Bone marrow (tissue), 2 donors: ENCODE measurements at places on chromosomes 7 and 10.

DNA sequence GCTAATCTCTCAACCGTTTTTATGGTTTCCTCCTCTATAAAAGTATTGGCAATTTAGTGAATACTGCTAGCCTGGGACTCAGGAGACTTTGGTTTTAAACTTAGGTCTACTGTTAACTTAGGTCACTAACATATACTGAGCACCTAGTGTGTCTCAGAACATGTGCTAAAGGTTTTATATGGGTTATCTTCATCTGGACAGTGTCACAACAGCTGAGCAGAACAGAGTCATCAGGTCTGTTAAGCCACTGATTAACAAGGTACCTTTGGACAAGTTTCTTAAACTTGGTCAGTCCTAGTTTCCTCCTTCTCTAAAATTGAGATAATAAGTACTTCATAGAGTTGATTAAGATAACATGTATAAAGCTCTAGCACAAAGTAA is 30.6 kb downstream of the NET1 start:
- no peak for DNase-seq

DNA sequence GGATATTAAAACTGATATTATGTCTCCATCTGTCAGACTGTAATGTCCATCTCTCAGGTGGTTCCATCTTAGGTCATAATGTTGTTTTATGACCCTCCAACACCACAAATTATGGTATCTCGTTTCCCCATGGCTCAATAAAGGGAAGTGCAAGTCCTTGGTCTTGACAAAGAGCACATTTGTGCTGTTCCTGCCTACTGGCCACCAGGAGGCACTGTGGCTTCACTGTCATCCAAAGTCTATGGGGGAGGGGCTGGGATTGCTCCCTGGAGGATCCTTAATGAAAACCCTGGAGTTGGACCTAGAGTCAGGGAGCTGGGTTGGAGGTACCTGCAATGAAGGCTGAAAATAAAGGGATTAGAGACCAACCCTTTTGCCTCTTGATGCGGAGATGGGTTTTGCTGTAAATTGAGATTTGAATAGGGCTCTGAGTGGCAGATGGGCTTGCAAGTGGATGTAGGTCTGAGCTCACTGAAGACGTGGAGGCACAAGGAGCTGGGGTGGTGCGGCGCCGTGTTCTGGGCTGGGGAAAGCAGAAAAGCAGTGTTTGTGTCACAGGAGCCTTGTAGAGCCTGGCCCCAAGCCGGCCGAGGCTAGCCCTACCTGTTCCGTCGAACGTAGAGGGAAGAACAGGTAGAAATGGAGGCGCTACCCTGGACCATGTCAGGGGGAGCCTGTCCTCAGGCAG is 180.5 kb upstream of the PRSS58 start:
- no peak for DNase-seq

GRCh38 chr10:49139846-49140195 is 6.0 kb upstream of the FAM170B start:
- DNase-seq = no peak

GRCh38 chr10:48450233-48450740 is 143.8 kb downstream of the MAPK8 start:
- no peak for DNase-seq

DNA sequence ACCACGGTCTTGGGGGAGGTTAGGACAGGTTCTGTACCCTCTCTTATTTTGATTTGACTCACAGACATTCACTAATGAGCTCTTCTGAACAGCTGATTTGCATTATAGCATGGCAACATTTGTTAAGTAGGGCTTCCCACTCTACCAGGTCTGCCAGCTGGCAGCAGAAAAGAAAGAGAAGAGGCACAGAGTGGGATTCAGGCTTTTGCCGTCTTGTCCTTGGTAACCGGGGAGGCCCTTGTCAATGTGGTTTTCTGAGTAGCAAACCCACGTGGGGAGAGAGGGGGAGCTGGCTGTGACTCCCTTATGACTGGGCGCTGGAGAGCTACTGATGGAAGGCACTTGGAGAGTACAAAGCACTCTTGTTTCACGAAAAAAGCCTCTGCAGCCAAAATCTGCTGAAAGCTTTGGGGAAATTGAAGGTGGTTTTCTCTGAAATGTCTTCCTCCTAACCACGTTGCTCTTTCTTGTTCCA is 355.3 kb upstream of the GALNT17 start:
- no peak for DNase-seq

GRCh38 chr7:36207451-36208291 is 54.6 kb downstream of the EEPD1 start:
- no peak for DNase-seq

GRCh38 chr7:123230147-123230546 is 30.4 kb upstream of the SLC13A1 start:
- no peak for DNase-seq

- DNase-seq = no peak
Measured at GRCh38 chr7:25031432-25031831, 51.5 kb upstream of the OSBPL3 start.

DNA sequence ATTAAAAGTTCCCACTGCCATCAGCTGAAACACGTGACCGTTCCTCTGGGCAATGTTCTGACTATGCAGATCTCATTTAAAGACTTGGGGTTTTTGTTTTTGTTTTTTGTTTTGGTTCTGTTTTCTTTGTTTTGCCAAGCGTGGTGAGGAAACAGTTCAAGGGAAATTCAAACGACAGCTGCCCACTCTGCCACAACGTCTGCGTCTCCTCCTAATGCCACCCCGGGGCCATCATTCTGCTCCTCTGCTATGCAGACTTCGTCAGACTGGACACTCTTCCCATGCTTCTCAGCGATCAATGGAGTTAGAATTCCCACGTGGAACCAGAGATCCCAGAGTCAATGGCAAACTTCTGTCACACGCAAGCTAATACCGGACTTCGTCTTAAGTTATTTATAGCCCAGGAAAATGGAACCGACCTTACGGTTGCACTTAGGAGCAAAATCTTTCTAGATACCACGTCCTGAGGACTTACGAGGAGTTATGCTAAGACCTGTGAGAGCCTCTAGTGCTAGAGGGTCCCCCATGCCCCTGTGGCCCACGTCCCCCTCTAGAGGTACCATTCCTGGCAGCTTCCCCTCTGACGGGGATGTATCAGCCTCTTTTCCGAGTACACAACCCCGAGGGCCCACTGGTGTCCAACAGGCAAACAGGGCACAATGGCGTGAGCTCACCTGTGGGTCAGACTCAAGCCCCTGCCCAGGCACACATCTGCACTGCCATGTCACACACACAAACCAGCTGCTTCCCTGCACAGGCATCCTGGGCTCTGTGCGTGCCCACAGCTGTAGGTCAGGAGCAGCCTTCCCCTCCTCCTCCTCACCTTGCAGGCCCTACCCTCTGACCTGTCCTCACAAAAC is 24.4 kb downstream of the EBF3 start:
- DNase-seq = no peak

DNA sequence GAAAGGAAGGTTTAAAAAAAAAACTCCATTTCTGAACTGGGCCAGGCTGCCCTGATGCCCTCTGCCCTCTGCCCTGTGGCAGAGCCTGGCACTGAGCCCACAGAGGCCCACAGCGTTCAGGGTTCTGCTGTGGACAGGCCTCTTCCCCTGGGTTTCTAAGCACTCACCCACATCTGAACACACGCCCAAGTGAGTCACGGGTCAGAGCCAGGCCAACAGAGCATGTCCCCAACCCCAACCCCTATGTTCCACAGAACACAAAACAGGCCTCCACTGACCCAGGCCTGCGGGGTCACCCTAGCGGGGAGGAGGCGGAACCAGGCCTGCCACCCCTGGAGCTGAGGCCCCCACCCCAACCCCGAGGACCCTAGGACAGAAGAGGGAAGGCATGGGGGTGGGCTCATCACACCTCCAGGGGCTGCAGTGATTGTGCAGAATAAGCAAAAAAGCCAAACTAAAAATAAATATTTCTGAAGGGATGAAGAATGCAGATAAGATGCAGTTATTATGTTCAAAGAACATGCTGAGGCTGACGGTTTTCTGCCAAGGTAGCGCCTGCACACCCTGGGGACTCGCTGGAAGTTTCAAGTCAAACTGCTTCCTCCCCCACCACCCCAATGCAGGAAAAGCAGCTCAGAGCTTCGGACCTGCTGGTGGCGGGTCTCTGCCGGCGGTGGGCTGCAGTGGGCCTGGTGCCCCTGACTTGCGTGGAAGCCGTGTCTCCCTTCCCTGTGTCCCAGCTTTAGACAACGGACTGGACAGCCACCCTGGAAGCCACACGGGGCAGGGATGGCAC is 5.4 kb downstream of the WDR86 start:
- DNase-seq = no peak
